RPMI8226 (cell line): ENCODE measurements at places on chromosomes 5 and 9.

- DNase-seq, result no peak
Observed at GRCh38 chr9:107739601-107740082, 250.1 kb upstream of the KLF4 start.

DNA sequence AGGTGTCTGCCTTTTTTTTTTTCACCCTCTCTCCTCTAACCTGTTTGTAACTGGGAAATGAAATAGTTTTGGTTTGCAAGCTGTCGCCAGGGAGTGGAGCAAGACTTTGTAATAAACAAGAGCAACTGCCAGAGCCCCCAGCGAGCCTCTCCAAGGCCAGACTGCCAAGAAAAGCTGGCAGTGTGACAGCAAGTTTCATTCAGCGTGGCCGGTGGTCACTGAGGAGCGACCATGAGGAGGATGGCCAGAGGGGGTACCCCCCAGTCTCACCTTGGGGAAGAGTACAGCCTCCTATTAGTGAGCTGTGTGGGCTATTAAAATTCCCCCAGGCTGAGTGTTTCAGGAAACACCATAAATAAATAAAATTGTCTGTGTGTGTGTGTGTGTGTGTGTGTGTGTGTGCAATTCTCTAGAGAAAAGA, 49.9 kb downstream of the ZFAND5 start:
- DNase-seq, result no peak

DNA sequence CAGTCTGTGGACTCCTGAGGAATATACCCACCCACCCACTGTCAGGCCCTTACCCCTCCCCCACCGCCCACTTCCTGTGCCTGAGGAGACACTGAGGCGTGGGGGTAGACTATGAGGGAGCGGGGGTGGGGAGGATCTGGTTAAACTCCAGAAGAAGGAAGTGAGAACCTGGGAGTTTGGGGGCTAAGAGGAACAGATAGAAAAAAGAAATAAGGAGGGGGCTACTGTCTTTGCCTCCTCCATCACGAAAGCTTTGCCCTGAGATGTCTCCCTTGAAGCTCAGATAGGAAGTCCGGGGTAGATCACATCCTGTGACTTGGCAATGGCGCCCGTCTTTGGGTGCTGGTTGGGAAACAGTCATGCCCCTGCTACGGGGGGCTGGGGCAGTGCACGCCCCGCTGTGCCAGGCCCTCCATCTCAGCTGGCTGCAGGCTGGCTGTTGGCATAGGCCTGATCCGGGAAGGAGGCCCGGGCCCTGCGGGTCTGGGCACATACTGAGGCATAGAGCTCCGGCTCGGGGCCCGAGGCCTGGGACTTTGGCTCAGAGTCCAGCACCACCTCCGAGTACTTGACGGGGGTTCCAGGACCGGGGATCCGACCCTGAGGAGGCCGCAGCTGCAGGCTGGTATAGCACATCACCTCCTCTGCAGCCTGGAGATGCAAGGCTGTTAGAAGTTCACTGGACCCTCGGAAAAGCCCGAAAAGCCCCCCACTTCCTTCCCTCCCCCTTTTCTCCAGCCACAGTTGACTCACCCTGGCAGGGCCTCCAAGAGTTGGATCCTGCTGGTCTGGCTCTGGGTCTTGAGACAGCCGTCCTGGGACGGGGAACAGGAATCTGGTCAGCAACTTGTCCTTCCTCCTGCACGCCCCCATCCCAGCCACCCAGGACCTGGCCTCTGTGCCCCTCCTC, 1.0 kb downstream of the SIT1 start:
- no peak for DNase-seq

- peak; percentile 59 for DNase-seq
Observed at GRCh38 chr9:137956688-137957385, 79.3 kb downstream of the CACNA1B start.

GRCh38 chr9:88974641-88975040, 16.6 kb upstream of the S1PR3 start:
- no peak for DNase-seq

DNA sequence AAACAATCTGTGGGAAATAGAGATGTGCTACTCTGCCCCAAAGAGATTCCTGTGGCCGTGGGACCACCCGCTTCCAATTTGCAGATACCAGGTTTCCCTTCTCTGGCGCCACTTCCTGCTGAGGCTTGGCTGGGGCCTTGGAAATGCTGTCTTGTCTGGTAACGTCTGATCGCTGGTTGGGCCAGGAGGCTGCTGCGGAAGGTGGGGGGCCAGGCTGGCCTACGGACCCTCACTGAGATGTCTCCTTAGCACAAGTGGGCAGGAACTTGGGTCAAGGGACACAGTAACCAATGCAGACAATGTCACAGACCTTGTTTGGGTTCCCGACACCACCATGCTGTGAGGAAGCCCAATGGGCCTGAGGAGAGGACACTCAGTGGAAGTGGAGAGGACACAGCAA, 31.7 kb upstream of the IRX4 start:
- no peak for DNase-seq

DNA sequence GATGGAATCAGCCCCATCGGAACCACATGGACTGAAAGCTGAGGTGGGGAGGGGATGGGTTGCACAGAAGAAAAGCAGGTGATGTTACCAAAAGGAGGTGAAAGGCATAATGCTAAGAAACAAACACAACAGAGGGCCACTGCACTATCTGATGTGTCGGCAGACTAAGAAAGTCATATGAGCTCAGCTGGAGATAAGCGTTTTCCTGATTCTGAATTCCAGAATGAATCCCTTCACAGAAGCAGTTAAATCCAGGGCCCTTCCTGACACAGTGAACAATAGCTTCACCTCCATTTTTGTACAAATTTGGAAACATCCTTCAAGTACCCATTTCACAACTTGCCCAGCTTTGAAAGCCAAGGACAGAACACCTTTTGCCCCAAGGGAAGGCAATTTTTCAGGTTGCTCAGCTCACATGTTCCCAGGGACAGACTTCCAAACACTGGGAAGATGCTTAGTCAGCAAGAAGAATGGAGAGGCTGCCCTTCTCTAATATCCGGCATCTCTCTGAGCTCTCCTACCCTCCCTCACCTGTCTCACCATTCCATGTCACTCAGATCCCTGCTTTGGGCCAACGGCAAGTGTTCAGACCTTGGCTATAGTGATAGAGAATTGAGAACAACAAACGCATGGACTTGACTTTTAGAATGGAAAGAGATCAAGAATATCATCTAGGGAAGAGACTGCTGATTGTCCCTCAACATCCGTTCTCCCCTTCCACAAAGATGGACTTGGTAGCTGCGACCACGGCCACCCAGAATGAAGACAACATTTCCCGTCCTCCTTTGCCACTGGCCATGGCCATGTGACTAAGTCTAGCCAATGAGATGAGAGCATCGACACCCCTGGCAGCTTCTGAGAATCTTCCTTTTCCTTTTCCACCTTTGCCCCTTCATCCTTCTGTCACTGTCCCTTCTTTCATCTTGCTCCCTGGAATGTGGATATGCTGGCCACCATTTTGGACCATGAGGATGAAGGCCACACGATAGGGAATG, 68.6 kb upstream of the IL17B start:
- DNase-seq, result no peak

- no peak for DNase-seq
Observed at GRCh38 chr9:4592886-4593285, 69.2 kb upstream of the PLPP6 start.

DNA sequence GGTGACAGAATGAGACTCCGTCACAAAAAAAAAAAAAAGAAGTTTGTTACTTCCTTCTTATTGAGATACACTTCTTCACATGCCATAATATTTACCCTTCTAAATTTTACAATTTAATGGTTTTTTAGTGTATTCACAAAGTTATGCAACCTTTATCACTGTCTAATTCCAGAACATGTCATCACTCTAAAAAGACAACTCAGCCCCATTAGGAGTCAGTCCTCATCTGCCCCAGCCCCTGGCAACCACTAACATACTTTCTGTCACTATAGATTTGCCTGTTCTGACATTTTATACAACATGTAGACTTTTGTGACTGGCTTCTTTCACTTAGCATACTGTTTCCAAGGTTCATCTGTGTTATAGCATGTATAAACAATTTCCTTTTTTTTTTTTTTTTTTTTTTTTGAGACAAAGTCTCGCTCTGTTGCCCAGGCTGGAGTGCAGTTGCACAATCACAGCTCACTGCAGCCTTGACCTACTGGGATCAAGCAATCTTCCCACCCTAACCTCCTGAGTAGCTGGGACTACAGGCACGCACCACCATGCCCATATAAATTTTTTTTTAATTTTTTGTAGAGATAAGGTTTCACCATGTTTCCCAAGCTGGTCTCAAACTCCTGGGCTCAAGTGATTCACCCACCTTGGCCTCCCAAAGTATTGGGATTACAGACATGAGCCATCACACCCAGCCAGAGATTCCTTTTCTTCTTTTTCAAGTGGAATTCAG, 18.0 kb downstream of the AQP3 start:
- no peak for DNase-seq

GRCh38 chr5:132411304-132412013, 41.9 kb downstream of the SLC22A5 start:
- peak; percentile 41 for DNase-seq

DNA sequence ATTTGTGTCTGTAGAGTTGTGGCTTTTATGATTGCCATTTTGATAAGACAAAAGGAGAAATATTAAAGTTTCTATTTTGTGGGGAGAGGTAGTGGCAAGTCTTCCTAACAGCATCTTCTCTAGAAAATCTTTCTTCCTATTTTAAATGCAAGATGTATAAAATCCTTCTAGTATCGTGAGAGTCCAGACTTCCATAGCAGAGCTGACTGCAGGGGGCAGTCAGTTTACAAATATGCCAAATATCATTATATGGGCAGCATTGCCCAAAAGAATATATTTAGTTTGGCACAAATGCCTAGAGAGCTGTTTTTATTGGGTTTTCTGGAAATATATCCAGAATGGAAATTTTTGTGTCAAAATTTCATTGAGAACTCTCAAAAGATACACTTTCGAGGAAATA, 82.1 kb upstream of the ALDH1A1 start:
- no peak for DNase-seq

GRCh38 chr9:18122171-18122570, 351.8 kb upstream of the ADAMTSL1 start:
- DNase-seq, result no peak

DNA sequence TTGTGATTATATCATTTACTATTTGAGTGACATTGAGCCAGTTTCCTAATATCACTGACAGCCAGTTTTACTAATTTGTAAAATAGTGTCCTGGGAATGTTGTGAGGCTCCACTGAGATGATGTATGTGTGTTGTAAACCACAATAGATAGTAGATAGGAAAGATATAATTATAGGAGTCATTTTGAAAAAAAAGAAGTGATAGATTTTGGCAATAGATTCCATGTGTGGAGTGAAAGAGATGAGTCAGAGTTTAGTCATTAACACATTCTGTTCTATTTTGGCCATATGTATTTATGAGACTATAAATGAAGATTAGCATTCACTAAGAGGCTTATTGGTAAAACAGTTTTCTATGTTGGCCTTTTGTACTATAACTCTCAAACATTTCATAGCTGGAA, 388.2 kb downstream of the FAM170A start:
- no peak for DNase-seq

DNA sequence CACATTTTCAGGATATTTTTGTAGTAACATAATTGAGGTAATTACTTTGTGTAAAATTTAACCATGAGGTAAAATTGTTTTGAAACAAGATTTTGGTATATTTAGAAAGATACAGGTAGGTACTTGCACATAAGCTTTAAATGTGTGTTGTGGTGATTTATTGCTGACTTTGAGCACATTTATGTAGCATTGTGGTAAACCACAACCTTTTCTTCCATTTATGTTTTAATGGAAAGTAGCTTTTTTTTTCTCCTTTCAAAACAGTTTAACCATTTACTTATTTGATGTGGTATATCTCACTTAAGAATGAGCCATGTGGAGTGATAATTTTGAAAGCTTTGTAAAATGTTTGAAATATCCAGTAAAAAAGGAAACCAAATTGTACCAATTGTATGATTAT, 35.6 kb downstream of the FCHO2 start:
- DNase-seq, result peak; percentile 34

DNA sequence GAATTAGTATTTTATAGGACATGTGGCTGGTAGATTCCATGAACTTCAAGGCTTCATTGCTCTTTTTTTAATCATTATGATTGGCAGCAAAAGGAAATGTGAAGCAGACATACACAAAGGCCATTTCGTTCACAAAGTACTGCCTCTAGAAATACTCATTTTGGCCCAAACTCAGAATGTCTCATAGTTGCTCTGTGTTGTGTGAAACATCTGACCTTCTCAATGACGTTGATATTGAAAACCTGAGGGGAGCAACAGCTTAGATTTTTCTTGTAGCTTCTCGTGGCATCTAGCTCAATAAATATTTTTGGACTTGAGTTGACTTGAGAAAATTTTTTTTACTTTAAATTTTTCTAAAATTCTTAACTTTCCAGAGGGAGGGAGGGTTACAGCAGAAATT, 12.4 kb downstream of the KCNV2 start:
- DNase-seq, result no peak

DNA sequence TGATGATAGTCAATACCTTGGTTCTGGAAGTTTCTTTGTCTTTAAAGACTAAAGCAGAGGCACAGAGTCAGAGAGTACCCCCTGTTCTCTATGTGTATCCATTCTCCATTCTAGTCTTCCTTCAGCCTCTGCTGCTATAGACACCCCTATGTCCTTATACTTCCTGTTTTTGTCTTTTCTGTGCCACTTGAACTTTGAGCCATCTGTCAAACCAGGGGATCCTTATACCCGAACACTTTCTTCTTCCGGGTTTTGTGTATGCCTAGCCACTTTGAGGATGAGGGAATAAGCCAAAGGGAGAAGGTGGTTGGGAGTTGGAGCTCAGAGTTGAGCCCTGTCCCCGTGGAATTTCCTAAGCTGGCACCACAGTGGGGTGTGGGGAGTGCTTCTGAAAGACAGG, 61.1 kb upstream of the IL6ST start:
- peak; percentile 13 for DNase-seq

- DNase-seq, result no peak
Observed at GRCh38 chr5:33801292-33801691, 90.5 kb downstream of the ADAMTS12 start.

- peak; percentile 38 for DNase-seq
Observed at GRCh38 chr5:123720955-123721354, 209.0 kb downstream of the CSNK1G3 start.

GRCh38 chr5:91381774-91382359, 1.2 kb downstream of the ARRDC3 start:
- peak; percentile 92 for DNase-seq

DNA sequence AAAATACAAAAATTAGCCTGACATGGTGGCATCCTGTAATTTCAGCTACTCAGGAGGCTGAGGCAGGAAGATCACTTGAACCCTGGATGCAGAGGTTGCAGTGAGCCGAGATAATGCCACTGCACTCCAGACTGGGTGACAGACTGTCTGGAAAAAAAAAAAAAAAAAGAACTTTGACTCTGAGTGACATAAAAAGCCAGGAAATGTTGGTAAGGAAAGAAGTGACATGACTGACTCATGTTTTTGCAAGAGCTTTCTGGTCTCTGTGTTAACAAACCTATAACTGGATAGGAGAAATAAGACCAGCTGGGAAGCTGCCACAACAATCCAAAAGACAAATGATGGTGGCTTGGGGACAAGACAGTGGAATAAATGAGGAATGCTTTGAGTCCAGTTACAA, 272.1 kb downstream of the HINT1 start:
- no peak for DNase-seq

- no peak for DNase-seq
Observed at GRCh38 chr9:109923806-109924205, 143.8 kb downstream of the PALM2AKAP2 start.
